ENCODE measurements at places on chromosomes 6 and 20.

DNA sequence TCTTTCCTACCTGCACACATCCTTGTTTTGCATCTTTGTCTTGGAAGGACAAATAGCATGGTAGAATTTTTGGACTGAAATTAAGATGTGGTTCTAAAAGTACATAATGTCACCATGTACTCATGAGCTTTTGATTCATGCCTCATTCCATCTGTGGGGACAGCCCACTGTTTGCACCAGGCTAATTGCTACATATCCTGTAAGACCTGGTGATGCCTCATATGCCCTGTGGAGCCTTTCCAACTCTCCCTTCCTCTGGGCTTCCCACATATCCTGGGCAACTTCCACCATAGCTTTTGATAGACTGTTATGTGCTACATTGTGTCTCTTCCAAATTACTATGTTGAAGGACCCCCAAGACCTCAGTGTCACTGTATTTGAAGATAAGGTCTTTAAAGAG lies 213.6 kb upstream of the PREP start:
- no peak for DNase-seq

GRCh38 chr6:85096976-85097375 lies 332.6 kb upstream of the TBX18 start:
- DNase-seq: no peak

GRCh38 chr6:6686176-6686575 lies 97.7 kb downstream of the LY86 start:
- no peak for DNase-seq

- DNase-seq: no peak
Observed at GRCh38 chr6:170370416-170370815, 63.9 kb downstream of the FAM120B start.

GRCh38 chr6:104896914-104897313 lies 37.2 kb upstream of the HACE1 start:
- no peak for DNase-seq

DNA sequence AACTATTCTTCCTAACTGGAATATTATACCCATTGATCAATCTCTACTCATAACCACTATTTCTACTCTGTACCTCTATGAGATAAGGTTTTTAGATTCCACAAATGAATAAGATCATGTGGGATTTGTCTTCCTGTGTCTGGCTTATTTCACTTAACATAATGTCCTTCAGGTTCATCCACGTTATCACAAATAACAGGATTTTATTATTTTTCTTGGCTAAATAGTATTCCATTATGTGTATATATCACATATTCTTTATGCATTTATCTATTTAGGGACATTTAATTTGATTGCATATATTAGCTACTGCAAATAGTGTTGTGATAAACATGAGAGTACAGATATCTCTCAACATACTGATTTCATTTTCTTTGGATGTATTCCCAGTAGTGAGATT lies 823.0 kb upstream of the ADGRB3 start:
- DNase-seq: no peak

DNA sequence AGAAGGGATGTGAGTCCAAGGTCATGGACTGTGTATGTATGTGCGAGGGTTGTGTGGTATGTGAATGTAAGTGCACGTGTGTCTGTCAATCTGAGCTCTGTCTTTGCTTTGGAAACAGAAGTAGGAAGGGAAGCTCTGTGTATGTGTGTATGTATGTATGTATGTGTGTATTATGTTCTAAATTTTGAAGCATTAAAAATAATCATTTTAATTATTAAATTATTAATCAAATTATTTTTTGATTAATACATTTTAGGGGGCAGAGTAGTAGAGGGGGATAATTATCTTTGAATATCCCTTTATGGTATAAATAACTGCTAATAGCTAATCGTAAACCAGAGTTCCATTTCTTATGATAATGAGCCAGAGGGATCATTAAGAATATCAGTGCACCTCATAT lies 42.8 kb downstream of the SH3BGRL2 start:
- no peak for DNase-seq

GRCh38 chr6:148746363-148747144 lies at the start of gene UST:
Gene UST, plus strand, starts transcription at chr6:148747030. Its CDS starts 401 bp downstream, at chr6:148747431.
- DNase-seq: peak; percentile 93

- DNase-seq: no peak
Observed at GRCh38 chr20:33069673-33070072, 9.8 kb upstream of the BPIFB4 start.

DNA sequence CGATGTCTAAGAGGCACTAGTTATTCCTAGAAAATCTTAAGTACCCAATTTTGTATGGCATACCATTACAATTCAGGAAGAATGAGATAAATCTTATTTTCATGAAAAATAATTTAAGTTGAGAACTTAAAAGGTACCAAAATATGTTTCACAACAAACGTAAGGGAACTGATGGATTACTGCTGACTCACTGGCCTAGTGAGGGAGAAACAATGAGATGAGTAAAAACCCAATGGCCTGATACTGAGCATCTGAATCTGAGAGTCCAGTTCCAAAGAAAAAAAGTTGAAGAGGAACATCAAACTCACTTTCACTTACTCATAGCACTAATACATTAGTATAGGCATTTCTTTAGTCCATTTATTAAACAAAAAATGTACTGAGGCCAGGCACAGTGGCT lies 56.0 kb downstream of the MDN1 start:
- DNase-seq: no peak

- DNase-seq: no peak
Observed at GRCh38 chr6:29488874-29489273, 1.1 kb upstream of the MAS1L start.

DNA sequence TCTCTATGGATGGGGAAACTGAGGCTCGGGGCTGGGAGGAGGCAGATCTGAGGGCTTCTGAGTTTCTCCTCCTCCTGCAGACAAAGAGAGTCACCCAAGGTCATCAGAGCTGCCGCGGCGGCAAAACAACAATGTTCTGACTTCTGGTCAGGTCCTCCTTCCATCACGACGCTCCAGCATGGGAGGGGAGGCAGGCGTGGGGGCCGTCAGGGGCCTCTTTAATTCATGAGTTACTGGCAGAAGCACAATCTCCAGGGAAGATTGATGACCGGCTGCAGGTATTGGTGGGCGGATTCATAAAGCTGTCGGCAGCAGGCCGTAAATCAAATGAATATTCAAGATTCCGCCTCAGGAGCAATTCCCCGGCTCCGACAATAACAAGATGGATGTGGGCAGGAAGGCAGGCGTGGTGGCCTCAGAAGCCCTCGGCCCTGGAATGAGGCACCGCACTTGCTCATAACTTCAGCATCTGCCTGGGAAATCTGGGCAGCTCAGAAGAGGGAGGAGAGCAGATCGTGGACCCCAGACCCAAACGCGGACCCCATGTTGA lies 19.1 kb downstream of the PCK1 start:
- no peak for DNase-seq

GRCh38 chr20:59063358-59064213 lies 21.0 kb upstream of the PRELID3B start:
- no peak for DNase-seq

- no peak for DNase-seq
Observed at GRCh38 chr20:51372176-51372803, 170.2 kb downstream of the NFATC2 start.

DNA sequence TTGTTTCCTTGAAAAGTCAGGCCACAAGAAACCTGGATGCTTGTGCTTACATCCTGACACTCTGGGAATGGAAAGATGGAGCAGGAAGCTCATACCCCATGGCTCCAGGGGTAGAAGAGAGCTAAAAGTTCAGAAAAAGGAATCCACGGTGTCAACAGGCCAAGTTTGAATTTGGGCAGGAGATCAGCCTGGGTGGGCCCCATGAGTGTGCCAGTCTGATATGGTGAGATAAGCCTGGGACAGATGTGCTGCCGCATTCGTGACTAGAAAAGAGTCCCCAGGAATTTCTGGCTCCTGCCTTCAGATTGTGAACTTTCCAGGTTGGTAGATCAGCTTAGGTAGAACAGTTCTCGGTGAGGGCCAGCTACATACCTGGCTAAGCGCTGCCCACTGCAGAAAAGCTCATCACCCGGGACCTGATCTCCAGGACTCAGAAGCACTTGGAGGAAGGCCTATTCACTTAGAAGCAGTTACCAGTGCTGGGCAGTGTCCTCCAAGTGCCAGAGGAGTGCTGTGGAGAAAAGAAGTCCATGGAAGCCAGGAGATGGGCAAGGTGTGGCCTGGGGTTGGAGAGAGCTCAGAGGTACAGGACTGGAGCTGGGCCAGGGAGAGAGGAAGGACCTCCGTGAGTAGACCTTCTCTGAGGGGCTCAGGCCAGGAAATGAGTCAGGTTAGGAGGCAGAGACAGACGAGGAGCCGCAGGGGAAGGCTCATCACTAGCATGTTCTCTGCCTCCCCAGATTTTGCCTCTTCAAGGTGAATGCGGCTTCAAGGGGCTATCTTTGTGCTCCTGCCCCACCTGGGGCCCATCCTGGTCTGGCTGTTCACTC lies at the start of gene TSPO2:
Gene TSPO2, plus strand, starts transcription at position 242 of the 830 bp plus-strand sequence. Its CDS starts 519 bp downstream, at position 761.
- DNase-seq: no peak

DNA sequence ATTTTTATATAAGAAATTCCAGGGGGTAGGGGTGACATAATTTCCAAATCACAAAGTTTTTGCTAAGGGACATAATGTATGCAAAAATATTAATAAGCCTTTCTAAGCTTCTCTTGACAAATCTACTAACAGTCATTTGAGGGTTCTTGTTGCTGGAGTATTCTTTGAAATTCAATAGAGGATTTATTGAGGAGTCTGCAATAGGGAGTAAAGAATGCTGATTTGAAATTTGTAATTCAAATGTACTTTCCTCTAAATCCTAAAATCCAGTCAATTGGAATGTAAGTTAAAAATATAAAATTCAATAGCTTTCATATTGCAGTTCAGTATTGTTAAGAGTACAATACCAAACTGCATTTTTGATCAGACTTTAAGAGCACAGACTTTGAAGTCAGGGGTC lies 17.1 kb upstream of the LCA5 start:
- no peak for DNase-seq

DNA sequence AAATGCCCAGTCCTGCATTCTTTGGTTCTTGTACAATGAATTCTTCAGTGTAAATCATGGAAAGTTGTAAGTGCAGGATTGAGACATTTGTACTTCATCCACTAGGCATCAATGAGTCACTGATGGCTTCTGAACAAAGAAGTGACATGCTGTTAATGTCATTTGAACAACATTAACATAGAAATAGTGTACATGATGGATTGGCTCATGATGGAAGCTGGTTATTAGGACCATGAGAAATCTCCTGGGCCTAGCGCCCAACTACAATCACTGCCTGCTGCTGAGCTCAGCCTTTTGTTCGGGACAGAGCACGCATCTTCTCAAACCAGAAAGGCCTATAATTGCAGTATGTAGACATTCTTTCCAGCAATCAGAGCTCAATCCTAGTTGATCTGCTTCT lies 316.8 kb upstream of the TSHZ2 start:
- no peak for DNase-seq

GRCh38 chr20:49384437-49385434 lies 97.7 kb downstream of the KCNB1 start:
- DNase-seq: peak; percentile 13

- DNase-seq: no peak
Observed at GRCh38 chr6:156395276-156395675, 381.9 kb upstream of the ARID1B start.
